ENCODE measurements at places on chromosomes 7 and 10.

GRCh38 chr10:24784923-24785322, 61.2 kb upstream of the ARHGAP21 start:
- no peak for DNase-seq

DNA sequence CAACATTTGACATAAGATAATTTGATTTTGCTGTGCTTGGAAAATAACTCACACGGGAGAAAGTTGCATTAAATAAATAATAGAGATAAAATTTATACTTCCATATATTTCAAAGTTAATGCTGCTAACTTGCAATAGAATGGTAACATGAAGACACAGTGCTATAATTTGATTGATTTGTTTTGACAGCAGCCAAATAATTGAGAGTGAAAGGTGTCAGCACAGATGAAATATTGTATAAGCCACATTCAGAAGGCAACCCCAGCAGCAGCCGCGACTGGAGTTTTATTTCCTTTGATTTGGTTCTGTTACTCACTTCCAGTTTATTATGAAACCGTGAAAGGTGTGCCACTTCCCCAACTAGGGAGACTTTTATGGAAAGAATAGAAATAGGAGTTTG, 242.2 kb downstream of the POU6F2 start:
- no peak for DNase-seq

DNA sequence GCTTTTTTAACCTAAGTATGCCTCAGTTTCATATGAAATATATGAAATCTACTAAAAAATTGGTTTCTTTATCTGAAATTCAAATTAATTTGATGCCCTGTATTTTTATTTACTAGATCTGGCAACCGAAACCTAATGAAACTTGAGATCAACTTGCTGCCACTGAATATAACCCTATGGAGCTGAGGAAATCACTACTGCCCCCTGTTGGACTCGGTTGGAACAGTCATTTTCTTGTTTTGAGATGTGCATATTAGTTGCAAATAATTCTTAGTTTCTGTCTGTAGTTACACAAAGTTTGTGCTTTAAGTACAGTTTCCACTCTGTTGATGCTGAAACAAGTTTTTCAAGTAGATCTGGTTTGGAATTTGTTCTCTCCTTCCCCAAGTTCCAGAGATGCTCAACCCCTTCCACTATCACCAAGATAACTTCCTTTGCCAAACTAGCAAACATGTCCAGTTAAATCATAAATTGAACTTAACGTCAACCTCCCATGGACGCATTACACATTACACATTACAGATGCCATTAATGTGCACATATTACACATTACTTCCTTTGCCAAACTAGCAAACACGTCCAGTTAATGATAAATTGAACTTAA, 22.2 kb upstream of the EXOC4 start:
- peak; percentile 55 for DNase-seq

GRCh38 chr7:93960986-93961385, 39.5 kb downstream of the GNG11 start:
- DNase-seq, result no peak

- no peak for DNase-seq
Measured at GRCh38 chr7:155454183-155455112, 3.5 kb upstream of the EN2 start.

DNA sequence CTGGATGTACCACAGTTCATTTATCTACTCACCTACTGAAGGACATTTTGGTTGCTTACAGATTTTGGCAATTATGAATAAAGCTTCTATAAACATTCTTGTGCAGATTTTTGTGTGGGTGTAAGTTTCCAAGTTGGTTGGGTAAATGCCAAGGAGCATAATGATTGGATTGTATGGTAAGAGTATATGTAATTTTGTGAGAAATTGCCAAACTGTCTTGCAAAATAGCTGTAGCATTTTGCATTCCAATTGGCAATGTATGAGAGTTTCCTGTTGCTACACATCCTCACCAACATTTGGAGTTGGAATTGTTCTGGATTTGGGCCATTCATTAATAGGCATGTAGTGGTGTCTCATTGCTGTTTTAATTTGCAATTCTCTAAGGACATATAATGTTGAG, 33.9 kb upstream of the HYAL4 start:
- no peak for DNase-seq

DNA sequence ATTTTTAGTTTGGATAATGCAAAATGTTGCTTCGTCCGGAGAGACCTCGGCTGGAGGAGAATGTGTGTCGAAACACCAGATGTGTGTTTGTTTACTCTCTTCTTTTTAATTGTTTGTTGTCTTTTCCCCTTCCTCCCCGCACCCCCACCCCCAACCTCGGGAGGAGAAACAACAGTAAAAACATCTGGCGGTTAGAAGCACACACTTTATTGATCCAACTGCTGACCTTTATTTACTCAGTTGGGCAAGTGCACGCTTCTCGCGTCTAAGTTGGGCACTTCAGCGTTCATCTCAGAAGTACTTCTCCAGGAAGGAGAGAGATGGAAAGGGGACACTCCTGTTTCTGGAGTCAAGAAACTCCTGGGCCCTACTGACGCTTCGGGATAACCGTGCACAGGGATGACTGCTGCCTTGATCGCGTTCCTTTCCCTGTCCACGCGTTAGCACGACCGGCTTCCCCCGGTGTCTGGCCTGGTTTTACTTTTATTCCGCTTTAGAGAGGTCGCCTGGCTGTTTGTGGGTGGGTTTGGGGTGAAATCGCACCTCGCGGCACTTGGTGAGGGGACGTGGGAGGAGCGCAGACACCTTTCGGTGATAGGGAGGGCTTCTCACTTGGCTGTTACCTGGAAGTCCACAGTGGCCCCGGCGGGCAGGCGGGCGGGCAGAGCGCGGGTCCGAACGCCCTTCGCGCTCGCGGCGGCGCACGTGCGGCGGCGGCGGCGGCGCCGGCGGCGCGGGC, 168.3 kb upstream of the PPP1R3A start:
- DNase-seq, result peak; percentile 8
